ENCODE measurements at places on chromosomes 6 and 20.

DNA sequence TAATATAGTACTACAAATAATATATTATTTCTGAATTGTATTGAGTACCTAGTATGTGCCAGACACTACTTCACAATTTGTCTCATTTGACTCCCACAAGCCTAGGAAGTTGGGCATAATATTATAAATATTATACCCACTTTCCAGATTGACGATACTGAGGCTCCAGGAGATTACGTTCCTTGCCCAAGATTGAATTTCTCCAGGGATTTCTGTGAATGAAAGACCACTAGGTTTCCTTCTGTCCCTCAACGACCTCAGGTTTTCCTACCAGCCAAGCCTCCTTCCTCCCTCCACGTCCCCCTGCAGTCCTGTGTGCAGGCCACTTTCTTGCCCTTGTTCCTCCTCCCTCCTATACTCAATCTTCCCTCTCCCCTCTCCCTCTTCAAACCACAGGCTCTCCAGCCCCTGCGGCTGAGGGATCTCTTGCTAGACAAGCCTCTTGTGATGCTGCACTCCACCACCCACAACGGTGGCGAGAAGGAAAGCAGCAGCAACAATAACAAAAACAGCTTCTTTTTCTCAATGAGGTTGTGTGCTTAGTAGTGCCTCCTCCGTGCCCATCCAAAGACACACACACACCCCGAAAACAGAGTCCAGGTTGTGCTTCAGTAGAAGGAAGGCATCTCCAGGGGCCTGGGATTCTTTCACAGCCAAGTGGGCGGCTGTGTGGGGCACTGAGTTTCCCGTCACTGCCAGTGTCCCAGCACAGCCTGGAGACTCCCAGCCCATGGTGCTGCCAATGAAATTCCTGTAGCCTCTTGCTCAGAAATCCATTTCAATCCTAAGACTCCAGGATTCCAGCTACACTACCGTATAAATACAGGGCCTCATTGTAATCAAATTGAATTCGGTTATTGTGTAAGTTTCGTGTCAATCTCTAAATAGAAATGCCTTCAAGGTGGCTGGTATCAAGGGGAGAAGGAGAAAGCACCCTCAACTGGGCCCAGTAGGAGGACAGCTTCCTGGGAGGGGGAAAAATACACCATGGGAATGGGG lies 94.4 kb downstream of the NCR2 start:
- DNase-seq: no peak

GRCh38 chr20:539191-539590 lies 4.4 kb downstream of the CSNK2A1 start:
- peak; percentile 73 for DNase-seq

- no peak for DNase-seq
Observed at GRCh38 chr20:9165261-9165660, 96.4 kb downstream of the PLCB4 start.

DNA sequence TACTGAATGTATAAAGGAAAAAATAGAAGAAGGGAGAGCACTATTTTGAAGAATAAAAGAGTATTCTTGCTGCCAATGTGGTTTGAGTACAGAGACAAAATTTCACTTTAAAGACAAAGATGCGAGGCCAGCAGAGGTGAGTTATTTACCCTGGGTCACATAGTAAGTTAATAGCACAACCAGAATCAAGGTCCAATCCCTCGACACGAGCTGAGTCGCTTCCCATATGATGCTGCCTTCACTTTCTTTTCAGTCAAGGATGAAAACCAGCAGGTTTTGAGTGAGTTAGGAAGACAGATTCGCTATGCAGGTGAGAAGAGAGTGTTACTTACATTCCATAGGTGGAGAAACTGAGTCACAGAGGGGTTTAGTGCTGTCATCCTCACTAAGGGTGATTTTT lies 75.8 kb downstream of the F13A1 start:
- DNase-seq: no peak

- no peak for DNase-seq
Observed at GRCh38 chr6:1645466-1646185, 35.9 kb downstream of the FOXC1 start.

GRCh38 chr6:48087448-48087847 lies 23.5 kb downstream of the PTCHD4 start:
- no peak for DNase-seq

DNA sequence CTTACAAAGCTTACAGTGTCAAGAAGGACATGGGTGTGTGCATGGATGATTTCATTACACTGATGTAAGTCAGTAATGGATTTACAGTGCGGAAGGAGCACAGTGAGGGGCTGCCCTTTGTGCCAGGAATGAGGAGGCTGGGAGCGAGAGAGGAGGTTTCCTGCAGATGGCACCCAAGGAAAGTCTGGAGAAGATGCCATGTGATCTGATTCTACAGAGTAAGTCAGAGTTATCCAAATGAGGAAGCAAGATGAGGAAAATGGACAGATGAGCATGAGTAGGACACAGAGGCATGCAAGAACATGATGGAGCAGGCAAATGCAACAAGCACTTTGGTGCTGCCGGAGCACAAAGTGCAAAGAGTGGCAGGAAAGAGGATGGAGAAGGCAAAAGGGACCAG lies 29.7 kb downstream of the MAP7 start:
- DNase-seq: no peak
